H1 (cell line): ENCODE measurements at places on chromosomes 4 and X. TPM values are rescaled to one million over a fixed set of nuclear protein-coding genes. Genes with fewer than 3 reads are reported as not detected.

GRCh38 chrX:131271274-131271673 is 17.8 kb downstream of the IGSF1 start:
- no peak for DNase-seq

The SYP gene
- 10.2 and 10.8 TPM in 2 replicates for total RNA-seq

The FGF5 gene
- not detected in 2 replicates for total RNA-seq

- DNase-seq: no peak
Observed at GRCh38 chrX:20015945-20016615, 25.2 kb upstream of the BCLAF3 start.

The GPM6B gene
- total RNA-seq: 123 and 132 TPM in 2 replicates

The FAM133A gene
- total RNA-seq: 0.46 and 0.82 TPM in 2 replicates

DNA sequence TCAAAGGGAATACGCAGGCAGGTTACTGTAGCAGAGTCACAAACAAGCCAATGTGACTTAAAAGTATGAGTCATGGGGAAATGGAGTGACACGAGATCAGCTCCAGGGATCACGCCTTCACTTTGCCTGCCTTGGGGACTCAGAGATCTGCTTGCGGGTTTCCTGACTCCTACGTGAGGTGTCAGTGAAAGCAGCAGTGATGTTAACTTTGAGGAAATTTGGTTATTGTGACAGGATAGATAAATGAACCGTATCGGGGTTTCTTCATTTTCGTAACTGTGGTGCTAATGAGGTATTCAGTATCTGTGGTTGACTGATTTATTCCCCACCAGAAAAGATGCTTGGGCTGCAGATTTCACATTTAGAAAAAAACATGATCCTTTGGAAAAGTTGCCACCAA is 383.3 kb upstream of the ZFP42 start:
- DNase-seq: no peak

GRCh38 chr4:7417639-7418038 is 17.1 kb downstream of the PSAPL1 start:
- no peak for DNase-seq

DNA sequence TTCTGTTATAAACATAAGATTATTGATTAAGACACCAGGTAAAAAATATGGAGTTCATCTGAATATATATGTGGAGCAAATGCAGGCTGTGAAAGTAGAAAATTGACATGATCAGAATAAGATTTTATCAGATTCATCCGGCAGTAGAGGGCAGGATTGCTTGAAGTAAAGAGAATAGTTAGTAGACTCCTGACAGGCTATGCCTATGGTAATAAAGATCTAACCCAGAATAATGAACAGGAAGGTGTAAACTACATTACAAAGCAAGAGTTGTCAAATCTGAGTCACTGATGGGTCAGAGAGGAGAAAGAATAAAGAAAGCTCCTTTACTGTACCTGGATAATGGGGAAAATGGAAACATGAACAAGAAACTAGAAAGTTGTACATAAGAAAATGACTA is 20.8 kb upstream of the TMEM184C start:
- no peak for DNase-seq

The NEIL3 gene
- total RNA-seq: 10.8 and 11.0 TPM in 2 replicates

The ZNF157 gene
- total RNA-seq: 2.0 and 2.2 TPM in 2 replicates

- no peak for DNase-seq
Observed at GRCh38 chrX:47232197-47232802, 509 bp upstream of the USP11 start.

GRCh38 chr4:184104419-184105101 is 113.1 kb downstream of the ENPP6 start:
- DNase-seq: no peak
